ENCODE measurements at places on chromosomes 11 and 22. TPM values are rescaled to one million over a fixed set of nuclear protein-coding genes. Genes with fewer than 3 reads are reported as not detected.

C2CD3 gene
- 15.0 TPM for total RNA-seq

CWF19L2 gene
- 12.0 TPM for total RNA-seq

MUC6 gene
- not detected for total RNA-seq

APOA5 gene
- not detected for total RNA-seq

NCAM1 gene
- total RNA-seq: 303 TPM

FAM180B gene
- 0.17 TPM for total RNA-seq

ACER3 gene
- total RNA-seq: 10.6 TPM

TREH gene
- total RNA-seq: not detected

GRCh38 chr11:63417174-63417852 is 47.7 kb downstream of the SLC22A9 start:
- no peak for DNase-seq

GRCh38 chr11:22459048-22459447 is 120.9 kb downstream of the SLC17A6 start:
- no peak for DNase-seq

DNA sequence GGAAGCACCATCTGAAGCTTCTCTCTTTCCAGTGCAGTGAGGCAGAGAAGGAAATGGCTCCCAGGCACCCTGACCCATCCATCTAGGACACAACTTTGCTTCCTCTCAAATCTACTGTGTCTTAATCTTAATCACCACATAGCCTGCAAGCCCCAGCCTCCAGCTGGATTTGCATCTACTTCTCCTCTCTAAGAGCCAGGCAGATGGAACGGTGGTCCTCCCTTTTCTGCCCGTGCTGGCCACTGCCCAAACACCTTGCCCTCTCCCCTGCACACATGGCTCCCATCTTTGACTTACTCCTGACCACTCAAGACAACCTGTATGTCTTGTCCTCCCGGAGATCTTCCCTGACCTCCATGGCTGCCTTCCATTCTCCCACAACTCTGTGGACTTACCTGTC is 7.4 kb downstream of the MS4A10 start:
- no peak for DNase-seq

DNA sequence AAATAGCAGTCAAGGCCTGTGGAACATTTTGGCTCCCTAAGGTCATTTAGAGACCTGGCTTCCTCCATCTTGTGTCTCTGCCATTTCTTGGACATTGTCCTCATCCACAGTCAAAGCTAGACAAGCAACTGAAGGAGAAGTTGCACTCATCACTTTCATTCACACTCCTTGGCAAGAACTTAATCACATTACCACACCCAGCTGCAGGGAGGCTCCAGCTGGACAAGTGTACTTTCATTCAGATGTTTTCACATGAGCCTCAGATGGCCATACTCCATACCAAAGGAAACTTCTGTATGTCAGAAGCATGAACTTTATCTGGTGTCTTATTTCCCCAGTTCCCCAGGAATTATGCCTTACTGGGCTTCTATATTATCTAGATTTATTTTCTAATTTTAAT is 537.4 kb downstream of the TMEM135 start:
- DNase-seq: no peak

GRCh38 chr22:48299801-48300200 is 1527.9 kb downstream of the BRD1 start:
- peak; percentile 21 for DNase-seq

GRCh38 chr22:24681236-24681635 is 78.2 kb downstream of the GGT1 start:
- no peak for DNase-seq

DNA sequence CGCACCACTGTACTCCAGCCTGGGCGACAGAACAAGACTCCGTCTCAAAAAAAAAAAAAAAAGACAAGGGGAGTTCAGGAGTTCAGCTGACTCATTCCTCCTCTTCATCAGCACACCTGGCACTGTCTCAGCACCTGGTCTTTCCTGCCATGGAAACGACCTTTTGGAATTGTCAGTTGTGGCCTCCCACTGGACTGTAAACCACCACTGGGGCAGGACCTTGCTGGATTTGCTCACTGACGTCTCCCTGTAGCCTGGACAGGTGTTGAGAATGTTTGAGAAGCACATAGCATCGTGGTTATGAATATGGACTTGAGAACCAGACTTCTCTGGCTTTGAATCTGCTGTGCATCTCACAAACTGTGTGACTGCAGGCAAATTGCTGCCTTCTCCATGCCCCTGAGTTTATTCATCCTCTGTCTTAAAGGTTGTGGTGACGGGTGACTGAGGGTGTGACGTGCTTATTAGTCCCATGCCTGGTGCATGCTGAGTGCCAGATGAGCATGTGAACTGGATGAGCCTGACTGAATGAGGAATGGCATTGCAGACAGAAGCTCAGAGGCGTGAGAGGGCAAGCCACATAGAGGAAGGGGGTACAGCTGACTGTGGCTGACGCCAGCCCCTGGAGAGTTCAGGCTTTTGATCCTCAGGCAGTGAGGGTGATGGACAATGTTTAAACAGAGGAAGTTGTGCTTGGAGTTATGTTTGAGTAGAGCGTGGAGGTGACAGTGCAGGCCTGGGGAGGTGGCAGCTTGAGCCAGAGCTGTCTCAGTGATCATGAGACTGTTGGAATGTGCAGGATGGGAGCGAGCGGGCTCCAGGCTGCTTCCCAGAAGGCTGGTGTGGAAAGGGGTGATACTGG is 12.7 kb downstream of the TOM1 start:
- DNase-seq: peak; percentile 44

GRCh38 chr11:117876059-117876340 is 458 bp downstream of the FXYD6 start:
- DNase-seq: no peak

GRCh38 chr22:22768885-22769284 is 118.7 kb upstream of the IGLL5 start:
- no peak for DNase-seq

GRCh38 chr11:68315171-68315920 is 3.0 kb downstream of the LRP5 start:
- DNase-seq: peak; percentile 68

- no peak for DNase-seq
Observed at GRCh38 chr11:61974766-61975631, 7.6 kb upstream of the FTH1 start.

DNA sequence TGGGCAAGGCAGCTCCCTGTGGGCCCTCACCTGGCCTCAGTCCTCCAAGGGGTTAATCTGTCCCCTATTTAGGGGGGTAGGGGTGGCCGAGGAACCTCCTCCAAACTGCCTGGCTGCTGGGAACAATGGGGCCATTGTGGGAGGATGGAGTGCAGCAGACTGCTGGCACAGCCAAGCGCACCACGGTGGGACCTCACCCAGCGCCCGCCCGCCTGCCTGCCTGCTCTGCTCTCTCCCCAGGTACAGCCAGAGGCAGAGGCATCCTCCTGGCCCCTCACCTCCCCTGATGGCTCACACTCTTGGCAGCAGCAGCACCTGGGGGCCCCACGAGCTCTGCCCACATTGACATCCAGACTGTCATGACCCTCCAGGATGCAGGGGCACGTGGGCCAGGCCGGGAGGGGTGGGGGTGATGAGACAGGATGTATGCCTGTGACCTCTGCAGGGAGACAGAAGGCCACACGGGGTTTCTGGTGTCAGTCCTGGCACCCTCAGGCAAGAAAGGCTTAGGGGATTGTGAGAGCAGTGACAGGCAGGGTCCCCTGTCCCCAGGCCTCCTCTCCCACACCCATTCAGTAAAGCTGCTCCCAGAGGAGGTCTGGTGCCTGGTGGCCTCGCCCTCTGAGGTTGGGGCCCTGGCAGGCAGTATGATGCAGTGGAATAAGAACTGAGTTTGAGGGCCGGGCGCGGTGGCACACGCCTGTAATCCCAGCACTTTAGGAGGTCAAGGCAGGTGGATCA is 11.4 kb downstream of the BCL9L start:
- DNase-seq: peak; percentile 84

GRCh38 chr11:80355251-80355650 is 914.4 kb upstream of the TENM4 start:
- no peak for DNase-seq

DNA sequence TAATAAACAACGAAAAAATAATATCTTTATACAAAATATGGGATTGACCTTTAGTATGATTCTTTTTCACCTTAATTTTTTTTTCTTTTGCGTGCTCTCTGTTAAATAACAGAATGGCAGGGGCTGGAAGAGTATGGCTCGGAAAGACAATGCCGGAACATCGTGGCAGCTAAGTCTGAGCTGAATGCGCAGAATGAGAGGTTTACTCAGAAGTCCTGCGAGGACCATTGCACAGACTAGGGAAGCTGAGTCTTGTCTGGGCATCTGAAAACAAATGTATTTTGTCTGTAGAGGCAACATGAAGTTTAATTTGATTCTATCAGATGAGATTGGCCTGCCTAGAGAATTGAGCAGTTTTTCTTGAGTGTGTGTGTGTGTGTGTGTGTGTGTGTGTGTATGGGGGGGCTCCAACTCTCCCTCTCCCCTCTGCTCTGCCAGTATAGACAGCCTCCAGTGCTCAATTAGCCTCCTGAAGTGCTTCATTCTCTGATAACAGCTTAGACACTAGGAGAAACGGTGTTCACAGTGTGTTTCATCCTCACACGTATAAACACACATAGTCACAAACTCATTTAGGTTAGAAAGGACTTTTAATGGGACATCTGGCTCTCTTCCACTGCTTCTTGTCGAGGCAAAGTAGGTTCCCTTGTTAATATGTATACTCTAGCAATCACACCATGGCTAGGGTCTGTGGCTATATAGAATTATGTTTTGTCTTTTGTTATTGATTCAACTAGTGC is 244.3 kb upstream of the SORL1-AS1 start:
- no peak for DNase-seq

DNA sequence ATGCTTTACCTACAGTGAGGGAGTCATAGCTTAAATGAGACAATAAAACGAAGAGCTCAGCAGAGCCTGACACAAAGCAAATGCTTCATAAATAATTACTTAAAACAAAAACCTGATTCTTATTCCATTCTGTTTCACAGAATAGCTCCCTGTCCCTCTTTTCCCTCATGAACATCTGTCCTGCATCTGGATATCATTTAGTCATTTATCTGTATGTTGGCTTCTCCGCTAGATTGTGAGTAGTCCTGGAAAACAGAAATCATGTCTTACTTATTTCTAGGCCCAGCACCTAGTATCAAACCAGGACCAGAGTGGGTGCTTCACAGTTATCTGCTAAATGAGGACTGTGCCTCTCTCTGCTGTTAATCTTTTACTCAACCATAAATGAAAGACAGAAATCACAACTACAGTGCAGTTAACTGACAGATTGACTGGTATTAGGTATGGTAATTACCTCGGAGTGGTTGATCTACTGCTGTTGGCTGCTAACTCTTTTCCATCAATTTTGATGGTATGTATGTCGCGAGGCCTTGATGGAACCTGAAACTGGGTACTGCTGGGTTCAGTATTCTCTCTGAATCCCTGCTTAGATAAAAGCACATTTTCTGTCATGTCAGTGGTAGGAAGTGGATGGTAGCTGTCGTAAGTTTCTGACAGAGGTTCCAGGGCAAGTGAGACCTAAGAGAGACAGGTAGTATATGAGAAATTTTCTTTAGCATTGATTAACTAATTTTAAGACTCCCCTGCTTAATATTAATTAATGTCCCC is 31.5 kb downstream of the C2CD3 start:
- no peak for DNase-seq

DNA sequence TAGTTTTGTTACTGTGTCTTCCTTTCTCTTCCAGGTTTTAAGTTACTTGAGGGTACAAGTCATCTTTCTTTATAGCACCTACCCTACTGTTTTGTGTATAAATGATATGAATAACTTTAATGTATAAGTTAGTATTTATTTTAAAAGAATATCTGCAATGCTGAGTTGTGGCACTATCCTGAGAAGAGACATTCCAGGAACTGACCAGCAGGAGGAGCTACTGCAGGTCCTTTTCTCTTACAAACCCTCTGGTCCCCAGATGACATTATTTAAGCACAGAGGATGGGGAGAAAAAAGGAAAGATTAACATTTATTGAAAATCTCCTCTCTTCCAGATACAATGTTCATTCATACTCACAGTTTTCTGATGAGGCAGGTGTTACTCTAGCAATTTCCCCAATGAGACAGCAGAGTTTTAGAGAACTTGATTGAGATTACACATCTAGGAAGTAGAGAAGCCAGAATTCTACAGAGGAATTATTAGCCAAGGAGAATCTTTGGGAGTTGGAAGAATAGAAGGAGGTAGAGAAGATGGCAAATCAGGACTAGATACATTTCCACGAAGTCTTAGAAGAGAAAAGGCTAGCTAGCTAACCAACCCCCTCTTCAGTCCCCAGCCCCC is 541.2 kb upstream of the API5 start:
- DNase-seq: no peak

DNA sequence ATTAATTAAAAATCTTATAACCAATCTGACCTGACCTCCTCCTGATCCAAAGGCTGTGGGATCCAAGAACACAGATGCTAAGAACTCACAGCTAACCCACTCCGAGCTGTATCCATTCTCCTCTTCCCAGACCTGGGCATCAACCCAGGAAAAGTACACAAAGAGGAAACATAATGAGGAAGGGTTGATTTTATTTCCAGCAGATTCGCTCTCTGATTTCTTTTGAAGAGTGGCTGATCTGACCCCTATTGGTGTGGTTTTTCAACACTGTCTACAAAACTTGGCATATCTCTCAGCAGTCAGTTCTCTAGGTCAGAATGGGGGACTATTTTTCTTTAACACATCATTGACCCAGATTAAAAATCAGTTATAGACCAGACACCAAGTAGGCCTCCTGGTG is 201.9 kb upstream of the UBASH3B start:
- DNase-seq: no peak
